ENCODE measurements at places on chromosomes 5 and 9.

DNA sequence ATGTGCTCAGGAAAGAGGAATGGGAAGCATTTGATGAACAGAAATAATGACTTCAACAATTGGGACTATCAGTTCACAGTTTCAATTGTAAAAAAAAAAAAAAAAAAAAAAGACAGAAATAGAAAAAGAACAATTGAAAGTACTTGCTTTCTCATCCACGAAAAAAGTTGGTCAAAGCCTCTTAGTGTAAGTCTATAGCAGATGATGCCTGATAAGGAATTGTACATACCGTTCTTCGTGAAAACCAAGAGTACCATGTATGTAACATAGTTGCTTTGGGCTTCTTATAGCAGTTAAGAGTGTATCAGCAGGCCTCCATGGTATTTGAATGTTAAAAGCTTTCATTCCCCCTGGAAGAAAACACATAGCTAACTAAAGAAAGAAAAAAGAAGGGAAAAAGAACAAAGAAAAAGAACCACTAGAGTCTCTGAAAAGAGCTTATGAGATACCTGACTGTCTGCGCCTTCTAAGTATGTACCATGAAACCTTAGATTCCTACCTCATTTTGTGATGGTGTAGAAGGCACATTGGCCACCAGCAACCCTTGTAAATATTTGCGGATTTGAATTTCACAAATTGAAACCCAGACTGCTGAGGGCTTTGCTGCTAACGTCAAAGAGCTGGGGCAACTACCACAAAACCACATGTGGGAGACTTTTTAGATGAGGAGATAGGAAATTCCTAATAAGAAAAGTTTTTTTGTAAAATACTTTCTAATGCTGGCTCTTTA lies 75.2 kb downstream of the TMC1 start:
- DNase-seq, result no peak

DNA sequence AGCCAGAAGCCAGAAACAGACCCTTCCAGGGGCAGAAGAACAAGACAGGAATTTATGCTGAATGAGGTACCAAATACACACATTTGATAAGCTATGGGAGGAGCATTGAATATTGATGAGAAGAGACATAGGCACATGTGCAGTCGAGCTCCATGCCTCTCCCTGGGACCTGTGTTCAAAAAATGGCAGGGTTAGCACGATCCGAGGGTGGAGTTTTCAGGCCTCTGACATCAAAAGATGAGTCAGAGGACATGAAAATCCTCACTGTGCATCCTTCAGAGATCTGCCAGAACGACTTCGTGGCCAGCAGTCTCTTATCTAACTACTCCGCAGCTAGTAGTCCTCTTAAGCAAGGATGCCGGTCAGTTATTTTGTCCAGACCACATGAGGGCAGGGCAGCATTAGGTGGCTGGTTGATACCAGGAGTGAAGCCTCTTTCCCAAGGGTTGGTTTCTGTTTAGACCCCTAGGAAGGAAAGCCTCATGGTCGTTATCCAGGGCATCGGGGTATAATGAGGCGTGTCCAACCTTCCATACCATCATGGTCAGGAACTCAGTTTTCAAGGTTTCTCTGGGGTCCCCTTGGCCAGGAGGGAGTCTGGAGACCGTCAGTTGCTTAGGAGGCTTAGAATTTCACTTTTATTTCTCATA lies 11.6 kb upstream of the CMBL start:
- DNase-seq, result no peak

DNA sequence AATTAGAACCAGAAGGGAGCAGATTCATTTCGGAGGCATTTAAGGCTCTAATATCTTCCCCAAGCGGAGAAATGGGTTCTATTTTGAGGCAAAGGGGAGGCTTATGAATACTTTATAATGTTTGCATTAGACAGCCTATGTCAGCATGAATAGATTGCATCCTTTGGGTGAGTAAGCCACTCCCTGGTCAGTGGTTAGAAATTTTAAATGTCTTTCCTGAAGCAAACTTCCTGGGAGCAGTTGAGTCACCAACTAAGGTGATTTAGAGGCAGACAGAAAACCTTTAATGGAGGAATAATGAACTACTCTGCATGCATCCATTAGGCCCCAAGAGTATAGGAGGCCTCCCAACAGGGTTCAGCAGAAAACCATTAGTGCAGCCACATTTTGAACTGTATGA lies 204.9 kb downstream of the ELAVL2 start:
- DNase-seq, result no peak

GRCh38 chr5:156153602-156154001 lies 173.4 kb upstream of the SGCD start:
- no peak for DNase-seq

DNA sequence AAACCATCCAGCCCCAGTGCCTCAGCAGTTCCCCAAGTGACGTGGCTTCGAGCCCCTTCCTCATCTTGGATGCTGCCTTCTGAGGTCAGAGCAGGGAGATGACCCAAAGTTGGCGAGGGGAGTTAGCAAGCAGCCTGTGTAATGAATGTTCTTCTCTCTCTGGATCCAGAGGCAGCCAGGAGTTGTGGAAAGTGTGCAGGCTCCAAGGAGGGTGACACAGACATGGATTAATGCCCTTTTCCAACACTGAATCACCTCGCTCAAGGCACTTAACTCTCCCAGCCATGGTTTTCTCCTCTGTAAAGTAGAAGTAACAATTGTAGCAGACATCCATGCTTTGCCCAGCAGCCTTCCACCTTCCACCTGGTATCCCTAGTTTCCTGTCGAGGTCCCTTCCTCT lies 64.6 kb upstream of the HAND1 start:
- no peak for DNase-seq

DNA sequence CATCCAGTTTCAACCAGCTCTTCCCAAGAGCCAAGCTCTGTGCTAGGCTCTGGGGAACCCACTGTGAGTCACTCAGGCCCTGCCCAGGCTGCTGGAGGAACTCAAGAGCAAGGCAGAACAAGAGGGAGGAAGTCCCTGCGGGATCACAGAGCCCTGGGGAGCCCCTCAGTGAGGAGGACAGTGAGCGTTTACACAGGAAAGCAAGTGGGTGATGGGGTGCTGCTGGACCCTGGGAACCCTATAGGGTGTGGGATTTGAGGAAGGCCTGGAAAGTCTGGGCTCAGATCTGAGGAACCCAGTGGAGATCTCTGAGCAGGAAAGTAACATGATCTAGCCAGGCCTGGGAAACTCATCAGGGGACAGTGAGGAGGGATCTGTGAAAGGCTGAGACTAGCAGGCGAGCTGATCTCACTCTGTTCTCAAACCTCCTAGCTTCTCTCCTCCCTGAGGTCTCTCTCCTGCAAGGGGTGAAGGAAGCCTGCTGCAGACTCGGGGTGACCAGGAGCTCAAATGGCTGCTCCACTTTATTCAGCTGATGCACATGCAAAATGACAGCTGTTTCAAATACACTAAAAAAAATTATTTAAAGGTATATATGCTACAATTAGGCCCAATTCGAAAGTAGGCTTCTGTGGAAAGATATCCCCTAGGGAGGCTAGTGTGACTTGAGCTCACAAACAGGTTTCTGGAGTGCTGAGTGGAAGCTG lies 70.0 kb downstream of the SHB start:
- no peak for DNase-seq

DNA sequence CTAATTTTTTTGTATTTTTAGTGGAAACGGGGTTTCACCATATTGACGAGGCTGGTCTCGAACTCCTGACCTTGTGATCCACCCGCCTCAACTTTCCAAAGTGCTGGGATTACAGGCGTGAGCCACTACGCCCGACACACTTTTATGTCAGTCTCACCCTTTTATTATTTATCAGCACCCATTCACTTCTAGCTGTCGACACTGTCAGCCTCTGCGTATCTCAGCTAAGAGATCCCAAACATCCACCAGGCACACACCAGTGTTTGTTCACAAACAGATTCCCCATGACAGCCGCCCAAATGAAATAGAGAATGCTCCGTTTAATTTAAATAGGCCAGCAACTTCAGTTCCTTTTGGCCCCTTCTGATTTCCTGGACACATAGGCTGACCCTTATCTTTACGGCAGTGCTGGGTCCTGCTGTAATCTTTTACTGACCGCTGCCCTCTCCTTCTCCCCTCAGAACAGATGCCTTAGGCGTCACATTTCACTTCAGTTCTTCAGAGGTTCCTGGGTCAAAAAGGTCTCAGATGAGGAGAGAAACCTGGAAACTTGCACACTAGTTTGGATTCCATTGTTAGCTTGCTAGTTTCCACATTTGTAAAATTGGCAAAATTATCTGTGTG lies 43.1 kb upstream of the CKMT2 start:
- DNase-seq, result no peak

DNA sequence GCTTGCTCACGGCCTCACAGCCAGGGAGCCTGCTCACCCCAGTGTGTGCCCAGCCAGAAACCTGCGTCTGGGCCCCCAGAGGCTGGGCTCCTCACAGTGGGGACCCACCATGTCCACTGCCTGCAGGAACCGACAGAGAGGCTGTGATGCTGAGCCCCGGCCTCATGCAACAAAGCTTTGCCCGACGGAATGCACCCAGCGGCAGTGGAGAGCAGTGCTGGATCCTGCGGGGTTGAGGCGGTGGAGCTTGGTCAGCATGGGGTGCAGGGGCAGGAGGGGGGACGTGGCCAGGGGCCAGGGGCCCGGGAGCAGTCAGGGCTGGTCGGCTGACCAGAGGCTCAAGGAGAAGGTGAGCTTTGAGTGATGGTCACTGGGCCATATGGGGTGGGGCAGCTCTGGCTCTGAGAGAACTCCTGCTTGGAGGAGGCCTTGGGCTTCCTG lies 7.7 kb upstream of the CEP72 start:
- DNase-seq, result no peak

GRCh38 chr5:18483451-18483850 lies 849.2 kb downstream of the TAF11L14 start:
- no peak for DNase-seq

- DNase-seq, result no peak
Observed at GRCh38 chr9:134833294-134833880, 47.2 kb upstream of the FCN2 start.

GRCh38 chr9:10048994-10049393 lies 563.8 kb downstream of the PTPRD start:
- no peak for DNase-seq

DNA sequence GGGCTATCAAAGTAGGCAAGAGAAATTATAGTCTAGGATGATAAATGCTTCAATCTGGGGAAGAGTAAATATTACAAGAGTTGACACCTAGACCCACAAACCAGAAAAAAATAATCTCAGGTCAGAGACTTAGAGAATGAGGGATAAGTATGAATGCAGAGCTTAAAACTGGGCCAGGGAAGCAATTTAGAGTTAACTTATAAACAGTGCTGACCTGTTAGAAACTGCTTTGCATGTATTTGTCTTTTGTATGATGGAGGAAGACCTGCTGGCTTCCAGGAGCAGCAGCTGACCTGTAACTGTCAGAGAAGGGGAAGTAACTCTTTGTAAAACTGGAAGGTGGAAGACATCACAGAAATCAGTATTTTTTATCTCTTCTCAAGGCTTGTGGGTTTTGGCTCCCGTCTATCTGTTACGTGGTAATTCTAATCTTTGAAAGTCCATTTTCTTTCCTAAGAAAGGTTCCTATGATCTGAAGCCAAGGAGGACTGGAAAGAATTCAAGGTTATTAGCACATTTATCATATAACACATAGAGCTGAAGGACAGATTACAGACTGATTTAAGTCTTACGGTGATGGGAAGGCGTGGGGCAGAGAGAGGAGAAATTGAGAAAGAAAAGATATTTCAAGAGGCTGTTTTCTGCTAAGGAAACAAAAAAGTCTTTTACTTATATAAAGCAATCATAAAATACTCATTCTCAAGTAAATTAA lies 114.7 kb upstream of the ADAMTS19 start:
- DNase-seq, result no peak

DNA sequence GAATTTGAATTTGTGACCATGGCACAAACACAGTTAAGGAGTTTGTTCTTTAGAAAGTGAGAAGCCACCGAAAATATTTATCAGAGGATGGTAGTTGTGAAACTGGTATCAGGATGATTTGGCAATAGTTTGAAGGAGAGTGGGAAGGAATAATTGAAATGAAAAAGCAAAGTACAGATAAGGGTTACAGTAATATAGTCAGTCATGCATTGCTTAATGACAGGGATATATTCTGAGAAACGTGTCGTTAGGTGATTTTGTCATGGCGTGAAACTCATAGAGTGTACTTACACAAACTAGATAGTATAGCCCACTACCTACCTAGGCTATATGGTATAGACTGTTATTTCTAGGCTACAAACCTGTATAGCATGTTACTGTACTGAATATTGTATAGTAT lies 84.2 kb downstream of the GPBP1 start:
- no peak for DNase-seq

GRCh38 chr5:139061856-139062255 lies 136.3 kb downstream of the SIL1 start:
- no peak for DNase-seq

DNA sequence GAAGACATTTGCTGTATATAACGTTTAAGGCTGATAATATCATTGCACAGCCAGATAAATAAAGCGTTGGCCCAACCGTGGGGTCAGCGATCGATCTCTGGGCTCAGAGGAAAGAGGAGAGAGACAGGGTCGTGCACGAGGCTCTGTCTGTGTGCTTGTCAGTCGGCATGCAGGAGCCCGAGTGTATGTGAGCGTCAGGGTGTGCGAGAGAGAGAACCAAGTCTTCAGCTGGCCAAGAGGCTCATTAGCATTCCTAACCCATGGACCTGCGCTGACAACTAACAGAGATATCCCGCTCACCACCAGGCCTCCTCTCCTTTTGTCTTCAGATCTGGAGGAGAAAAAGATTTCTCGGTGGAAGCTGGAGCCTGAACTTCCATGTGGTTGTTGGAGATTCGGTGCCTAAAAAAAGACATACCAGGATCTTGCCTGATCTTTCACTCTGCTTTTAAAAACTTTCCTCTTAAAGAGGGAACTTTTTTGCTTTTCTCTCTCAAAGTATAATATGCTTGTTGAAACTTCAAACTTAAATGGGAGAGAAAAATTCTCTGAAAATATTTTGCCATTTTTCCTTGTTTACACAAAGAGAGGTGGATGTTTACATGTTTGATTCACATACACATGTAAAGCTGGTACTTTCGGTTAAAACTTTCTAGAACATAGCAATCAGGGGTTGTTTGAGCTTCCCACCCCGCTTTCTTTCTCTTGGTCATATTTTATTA lies 16.5 kb downstream of the NR2F1 start:
- no peak for DNase-seq

DNA sequence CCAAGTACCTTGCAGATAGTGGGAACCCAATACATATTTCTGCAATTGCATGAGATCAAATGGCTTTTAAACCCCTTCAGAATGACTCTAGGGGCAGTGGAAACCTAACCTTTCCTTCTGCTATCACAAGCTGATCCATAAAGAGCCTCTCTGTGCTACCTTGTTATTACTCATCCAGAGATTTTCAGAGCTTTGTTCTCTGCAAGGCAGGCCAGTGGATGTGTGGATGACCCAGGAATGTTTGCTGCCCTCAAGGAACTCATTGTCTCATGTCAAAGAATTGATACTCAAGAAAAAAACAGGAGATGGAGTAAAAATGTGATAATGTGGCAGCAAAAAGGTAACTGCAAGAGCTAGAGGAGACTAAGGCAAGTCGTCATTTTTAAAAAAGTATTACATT lies 164.1 kb downstream of the HMHB1 start:
- no peak for DNase-seq

GRCh38 chr9:121498150-121498486 lies 1.5 kb downstream of the GGTA1 start:
- peak; percentile 75 for DNase-seq

- peak; percentile 96 for DNase-seq
Observed at GRCh38 chr5:37668524-37669047, 171.3 kb downstream of the GDNF start.

GRCh38 chr5:64166201-64166959 lies 737 bp downstream of the RNF180 start:
- DNase-seq, result no peak

- no peak for DNase-seq
Observed at GRCh38 chr5:127186657-127187056, 103.9 kb upstream of the MEGF10 start.

GRCh38 chr9:38372762-38373619 lies 19.5 kb upstream of the ALDH1B1 start:
- no peak for DNase-seq

Data from ACHN (cell line).